ENCODE measurements at places on chromosomes 12 and 14.

DNA sequence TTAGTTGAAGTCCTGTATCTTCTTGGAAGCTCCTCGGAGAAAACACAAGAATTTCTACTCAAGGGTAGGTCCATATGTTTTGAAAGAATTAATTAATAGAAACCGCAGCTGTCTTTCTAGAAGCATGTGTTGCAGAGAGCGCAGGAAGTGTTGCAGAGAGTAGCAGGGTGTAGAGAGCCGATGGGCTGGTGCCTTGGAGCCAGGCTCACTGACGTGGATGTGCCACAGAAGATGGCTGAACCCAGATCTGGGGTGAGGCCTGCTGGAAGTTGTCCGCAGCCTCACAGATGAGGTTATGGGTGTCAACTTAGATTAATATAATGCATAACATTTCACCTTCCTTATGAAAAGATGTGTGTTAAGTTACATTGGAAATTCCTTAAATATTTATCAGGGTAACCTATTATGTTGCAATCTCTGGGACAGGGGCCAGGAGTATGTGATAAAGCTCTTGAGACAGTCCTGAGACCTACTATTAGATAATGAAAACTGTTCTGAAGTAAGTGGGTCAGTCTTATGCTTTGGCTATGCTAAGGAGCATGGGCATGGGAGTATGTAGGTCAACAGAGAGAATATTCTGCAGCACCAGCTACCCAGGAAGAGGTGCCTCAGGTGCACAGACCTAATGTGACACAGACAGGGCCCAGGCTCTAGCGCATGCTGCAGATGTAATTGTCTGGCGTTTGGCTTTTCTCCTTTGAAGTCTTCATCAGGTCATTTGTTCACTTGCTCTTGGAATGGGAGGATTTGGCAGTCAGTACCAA is 973.3 kb downstream of the BCL11B start:
- DNase-seq, result no peak

DNA sequence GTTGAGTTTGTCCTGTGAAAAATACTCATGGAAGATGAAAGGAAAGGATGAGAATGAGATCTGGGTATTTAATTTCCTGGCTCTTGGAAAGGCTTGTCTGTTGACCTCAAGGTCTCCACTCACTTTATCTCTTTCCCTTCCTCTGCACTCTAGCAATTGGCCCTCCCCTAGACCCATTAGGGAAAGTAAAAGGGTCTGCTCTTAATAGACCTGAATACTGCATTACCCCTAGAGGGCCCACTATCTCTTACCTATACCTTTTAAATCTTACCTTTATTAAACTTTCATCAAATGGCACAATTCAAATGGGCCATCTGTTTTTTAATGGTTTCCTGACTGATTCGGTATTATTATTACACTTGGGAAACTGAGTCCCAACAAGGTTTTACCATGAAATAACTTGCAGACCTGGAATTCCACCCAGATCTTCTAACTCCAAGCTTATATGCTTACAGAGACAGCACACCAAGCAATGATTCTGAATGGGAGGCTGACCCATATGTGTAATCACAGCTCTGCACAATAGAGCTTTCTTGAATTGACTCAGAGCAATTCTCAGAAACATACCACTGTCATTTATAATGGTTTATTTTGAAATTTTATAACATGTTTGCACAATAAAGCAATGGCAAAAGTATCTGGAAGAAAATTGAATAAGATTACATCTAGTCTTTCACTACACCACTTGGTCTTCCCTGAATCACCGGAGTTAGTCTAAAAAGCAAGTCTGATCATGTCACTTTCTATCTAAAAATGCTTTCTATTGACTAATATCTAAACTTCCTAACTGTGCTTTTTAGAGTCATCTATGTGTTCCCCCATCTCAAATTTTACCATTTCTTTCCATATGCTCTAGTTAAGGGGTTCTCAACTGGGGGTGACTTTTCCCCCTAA is 618.5 kb downstream of the NRXN3 start:
- no peak for DNase-seq

GRCh38 chr12:5619628-5620027 is 187.7 kb downstream of the NTF3 start:
- DNase-seq, result no peak

DNA sequence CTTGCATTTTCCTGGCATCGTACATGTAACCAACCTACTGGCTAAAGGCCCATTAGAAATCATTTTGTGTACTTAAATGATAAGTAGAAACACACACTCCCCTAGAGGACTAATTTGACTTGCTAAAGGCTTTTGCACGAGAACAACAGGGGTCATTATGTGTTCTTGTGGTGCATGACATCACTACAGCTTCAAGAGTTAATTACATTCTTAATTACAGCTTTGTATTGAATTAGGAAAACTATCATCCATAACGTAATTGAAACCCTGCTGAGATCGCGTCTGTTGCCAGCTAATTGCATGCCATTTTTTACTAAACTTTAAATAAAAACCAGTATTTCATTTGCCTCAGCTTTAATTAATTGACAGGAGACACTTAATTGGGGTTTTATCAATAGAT is 51.4 kb downstream of the TMEM132C start:
- DNase-seq, result no peak

GRCh38 chr12:39798429-39798828 is 178.8 kb upstream of the ABCD2 start:
- DNase-seq, result no peak

DNA sequence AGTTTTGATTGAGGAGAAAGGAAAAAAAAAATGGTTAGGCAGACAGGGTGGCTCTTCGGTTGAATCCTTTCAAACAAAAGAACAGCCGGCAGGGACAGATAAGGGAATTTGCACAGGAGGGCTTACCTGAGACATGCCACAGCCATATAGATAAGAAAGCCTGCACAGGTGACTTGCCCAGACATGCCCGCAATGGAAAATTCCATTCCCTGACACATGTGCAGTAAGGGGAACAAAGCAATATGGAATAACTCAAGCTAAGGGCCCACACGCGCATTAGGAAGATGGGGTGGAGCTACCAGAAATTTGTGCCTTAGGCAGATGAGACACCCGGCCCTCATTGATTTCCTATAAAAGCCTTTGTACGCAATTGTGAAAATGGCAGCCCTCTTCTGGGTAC is 86.7 kb downstream of the TMEM260 start:
- no peak for DNase-seq

DNA sequence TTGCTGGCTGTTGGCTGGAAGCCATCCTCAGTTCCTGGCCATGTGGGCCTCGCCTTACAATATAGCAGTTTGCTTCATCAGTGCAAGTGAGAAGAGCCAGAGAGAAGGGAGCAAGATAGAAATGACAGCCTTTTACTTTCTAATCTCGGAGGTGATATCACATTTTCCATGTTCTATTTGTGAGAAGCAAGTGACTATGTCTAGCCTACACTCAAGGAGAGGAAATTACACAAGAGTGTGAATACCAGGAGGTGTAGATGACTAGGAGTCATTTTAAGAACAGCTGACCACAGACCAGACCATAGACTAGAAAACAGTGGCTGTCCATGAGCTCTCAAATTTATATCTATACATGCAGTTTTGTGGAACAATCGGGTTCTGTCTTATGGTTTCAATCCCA is 163.0 kb upstream of the NRXN3 start:
- no peak for DNase-seq

GRCh38 chr12:112901271-112901670 is 5.5 kb upstream of the OAS1 start:
- no peak for DNase-seq

DNA sequence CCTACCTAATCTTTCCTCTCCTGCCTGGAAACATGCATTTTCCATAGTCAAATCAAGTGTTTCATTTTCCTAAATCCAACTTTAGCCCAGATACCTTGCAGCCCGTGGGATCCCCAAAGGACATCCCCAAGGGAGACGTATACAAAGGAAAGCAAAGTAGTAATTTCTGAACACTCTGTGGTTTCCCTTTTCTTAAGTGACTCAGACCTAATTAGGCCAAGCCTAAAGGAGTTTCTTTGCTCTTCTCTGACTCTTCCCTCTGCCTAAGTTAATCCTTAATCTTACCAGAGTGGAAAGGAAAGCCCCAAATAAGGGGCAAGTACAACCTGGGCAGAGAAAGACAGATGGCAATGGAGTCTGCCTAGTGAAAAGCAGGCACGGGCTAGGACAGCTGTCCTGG is 250.3 kb downstream of the SPTSSA start:
- no peak for DNase-seq

- no peak for DNase-seq
Observed at GRCh38 chr12:78210894-78211302, 380.2 kb downstream of the NAV3 start.

- DNase-seq, result no peak
Observed at GRCh38 chr14:79027138-79027537, 857.0 kb downstream of the NRXN3 start.

GRCh38 chr12:94621662-94622359 is 28.5 kb downstream of the TMCC3 start:
- DNase-seq, result no peak

DNA sequence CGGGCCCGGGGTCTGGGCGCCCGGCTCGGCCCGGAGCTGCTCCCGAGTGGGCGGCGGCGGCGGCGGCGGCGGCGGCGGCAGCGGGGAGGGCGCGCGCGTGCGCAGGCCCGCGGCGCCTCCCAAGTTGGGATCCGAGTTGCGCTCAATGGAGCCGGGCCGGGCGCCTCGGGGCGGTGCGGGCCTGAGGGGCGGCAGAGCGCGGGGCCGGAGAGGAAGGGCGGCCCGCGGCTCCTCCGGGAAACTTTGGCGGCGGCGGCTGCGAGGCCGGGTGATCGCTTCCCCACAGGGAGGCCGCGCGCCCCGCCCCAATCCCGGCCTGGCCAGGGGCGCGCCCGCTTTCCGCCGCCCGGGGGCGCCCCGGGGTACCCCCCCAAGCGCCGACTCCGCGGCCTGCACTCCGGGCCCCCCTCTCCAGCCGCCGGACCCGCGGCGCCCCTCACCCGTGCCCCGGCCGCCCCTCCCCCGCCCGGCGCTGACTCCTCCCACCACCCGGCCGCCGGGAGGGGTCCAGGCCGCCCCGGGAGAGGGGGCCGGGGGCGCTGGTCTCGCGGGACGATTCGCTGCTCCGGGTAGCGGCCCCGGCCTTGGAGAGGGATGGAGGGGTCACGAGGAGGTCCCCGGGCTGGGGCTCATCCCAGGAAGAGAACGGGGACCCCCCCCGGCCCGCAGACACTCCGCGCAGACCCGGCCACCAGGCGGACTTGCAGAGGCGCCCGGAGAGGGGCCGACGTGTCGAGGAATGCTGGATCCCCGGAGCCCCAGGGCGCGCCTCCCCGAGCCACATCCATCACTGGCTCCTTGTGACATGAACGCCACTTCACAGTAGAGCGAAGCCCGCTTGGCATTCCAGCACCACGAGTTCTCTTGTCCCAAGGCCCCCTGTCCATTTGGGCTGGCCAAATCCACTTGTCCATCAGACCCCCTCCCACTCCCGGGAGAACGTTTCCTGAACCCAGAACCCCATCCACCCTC is at the start of gene RILPL1:
Gene RILPL1 (minus strand): TSS at position 48 of the 972 bp plus-strand sequence. CDS start 237 bp downstream, outside the sequence.
- peak; percentile 59 for DNase-seq

DNA sequence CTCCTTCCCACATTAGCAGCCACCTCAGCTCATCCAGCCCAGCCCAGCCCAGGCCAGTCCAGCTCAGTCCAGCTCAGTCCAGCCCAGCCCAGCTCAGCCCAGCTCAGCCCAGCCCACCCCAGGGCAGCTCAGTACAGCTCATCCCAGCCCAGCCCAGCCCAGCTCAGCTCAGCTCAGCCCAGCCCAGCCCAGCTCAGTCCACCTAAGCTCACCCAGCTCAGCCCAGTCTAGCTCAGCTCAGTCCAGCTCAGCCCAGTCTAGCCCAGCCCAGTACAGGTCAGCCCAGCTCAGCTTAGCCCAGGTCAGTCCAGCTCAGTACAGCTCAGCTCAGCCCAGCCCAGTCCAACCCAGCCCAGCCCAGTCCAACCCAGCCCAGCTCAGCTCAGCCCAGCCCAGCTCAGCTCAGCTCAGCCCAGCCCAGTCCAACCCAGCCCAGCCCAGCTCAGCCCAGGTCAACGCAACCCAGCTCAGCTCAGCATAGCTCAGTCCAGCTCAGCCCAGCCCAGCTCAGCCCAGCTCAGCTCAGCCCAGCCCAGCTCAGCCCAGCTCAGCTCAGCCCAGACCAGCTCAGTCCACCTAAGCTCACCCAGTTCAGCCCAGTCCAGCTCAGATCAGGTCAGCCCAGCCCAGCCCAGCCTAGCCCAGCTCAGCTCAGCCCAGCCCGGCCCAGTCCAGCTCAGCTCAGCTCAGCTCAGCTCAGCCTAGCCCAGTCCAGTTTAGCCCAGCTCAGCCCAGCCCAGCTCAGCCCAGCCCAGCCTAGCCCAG is 63.0 kb downstream of the TMEM121 start:
- DNase-seq, result no peak

GRCh38 chr12:31951939-31952338 is 7.3 kb upstream of the RESF1 start:
- no peak for DNase-seq

DNA sequence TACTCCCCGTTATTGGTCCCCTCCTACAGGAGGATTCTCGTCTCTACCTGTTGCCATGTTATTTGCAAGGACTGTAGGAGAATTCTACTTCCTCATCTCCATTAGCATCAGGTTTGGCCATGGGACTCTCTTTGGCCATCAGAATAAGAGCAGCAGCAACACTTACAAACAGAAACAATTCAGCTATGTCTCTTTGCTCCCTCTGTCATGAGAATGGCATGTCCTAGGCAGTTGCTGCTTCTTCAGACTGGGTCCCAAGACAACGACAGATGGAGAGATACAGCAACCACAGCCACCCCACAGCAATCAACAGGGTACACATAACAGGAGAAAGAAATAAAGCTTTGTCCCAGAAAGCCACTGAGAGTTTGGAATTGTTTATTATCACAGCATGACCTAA is 19.7 kb downstream of the SLC41A2 start:
- no peak for DNase-seq

Data from HuH-7 (cell line).